ENCODE measurements at places on chromosomes 6 and 20.

DNA sequence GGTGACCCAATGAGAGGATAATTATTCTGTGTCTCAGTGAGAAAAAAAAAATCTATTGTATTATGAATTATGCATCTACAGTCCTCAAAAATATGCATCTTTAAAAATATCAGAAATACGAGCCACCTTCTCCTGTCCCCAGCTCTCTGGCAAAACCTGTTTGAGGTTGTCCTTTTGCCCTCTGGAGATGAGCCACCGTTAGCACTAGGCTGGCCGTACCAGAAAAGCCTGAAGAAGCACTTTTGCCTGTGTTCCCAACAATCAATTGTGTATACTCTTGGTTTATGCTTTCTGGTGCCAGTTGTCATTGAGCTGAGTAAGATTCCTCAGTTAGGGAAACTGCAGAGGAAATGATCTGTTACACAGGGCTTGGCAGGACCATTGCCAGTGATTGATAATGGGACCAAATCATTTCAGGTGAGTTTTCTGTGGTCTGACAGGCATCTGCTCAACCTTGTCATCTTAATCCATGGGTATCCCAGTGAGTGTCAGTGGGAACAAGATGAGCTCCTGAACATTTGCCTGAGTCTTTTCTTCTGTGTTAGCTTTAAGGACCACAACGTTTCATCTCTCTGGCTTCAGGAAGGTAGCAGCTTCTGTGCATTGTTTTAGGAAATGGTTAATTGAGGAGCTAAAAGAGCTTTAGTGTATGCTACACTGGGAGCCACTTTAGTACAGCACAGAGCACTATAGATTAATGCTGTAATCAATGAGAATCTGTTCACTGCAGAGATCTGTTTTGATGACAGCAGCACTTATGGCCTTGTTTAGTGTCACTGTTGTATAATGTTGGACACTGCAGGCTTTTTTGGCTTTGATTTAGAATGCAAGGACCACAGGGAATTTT is 330.1 kb downstream of the RIMS1 start:
- no peak for DNase-seq

GRCh38 chr6:3913077-3913957 is 64.1 kb downstream of the FAM50B start:
- DNase-seq = no peak

GRCh38 chr20:5973172-5973571 is 22.7 kb downstream of the MCM8 start:
- no peak for DNase-seq

DNA sequence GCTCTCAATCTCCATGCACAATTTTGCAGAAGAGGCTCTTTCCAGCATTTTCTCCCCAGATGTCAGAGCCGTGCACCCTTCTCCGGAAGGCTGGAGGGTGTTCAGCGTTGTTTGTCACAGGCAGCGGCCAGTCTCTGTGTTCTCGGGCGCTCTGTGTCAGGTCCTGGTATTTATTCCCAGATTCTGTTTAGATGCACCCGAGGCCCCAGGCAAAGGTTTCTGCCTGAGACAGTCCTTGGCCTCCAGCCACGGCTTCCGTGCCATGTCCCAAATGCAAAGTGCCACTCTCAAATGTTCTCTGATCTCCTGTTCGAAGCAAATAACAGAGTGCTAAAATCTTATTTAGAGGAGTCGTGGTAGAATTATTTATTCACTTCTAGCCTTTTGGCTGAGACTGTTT is 140.3 kb upstream of the AGPAT4 start:
- DNase-seq = no peak

- no peak for DNase-seq
Observed at GRCh38 chr20:62227591-62227976, 7.5 kb upstream of the HRH3 start.

DNA sequence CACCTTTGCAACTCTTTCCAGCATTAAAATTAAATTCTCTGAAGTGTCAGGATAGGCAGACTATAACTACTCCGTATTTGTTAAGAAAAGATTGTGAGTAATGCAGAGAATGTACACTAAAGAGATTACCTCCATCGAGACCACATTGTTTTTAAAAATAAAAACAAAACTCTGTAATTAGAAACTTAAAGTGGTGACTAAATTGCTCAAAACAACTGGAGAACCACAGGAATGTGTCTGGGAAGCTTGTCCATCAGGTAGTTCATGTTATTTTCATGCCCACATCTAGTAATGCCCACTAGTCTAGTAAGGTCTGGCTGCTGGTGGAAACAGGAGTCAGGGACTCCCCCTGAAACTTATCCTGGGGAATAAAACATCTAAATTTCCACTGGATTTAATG is 103.0 kb upstream of the FOXQ1 start:
- DNase-seq = no peak

All from D341Med (cell line).